ENCODE measurements at places on chromosomes 1 and 21. TPM values are rescaled to one million over a fixed set of nuclear protein-coding genes. Genes with fewer than 3 reads are reported as not detected.

DNA sequence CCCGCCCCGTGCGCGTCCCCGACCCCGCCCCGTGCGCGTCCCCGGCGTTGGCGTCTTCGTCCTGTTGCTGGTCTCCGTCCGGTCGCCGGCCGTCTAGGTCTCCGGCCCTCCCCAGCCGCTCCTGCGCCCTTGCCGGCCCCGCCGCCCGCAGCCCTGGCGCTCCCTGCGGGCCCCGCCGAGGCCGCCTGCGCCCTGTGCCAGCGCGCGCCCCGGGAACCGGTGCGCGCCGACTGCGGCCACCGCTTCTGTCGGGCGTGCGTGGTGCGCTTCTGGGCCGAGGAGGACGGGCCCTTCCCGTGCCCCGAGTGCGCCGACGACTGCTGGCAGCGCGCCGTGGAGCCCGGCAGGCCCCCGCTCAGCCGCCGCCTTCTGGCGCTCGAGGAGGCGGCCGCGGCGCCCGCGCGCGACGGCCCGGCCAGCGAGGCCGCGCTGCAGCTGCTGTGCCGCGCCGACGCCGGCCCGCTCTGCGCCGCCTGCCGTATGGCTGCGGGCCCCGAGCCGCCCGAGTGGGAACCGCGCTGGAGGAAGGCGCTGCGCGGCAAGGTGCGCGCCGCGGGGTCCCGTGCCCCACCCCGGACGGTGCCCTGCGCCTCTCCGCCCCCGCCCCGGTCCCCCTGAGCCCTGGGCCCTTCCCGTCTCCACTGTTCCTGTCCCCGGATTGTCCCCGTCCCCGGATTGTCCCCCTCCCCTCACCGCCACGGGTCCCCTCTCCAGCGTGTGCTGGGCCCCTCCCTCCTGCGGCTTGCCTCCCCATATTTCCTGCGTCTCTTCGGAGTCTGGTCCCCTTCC, at the start of gene RNF187:
TSS of gene RNF187 (plus strand) at position 47 of the 789 bp plus-strand sequence.
- DNase-seq, result peak; percentile 96

GRCh38 chr1:167752219-167752985, 30.6 kb downstream of the MPZL1 start:
- DNase-seq, result no peak

TMCO4 gene
- 12.1 TPM for total RNA-seq

DNA sequence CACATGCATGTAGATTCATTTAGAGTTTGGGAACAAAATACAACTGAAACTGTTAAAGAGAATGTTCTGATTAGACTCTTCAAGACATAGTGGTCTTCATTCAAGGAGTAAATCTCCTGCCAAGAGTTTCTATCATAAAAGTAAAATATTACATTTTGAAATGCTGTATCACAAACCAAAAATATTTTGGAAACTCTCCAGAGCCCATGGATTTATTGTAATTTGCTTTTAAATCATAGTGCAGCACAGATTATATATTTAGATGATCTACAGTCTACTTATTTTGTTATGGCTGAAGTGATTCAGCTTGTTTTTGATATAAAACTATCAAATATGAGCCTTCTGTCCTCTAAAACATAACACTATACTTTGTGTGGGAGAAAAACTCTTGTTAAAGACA, 105.3 kb downstream of the DISP1 start:
- DNase-seq, result no peak

DNA sequence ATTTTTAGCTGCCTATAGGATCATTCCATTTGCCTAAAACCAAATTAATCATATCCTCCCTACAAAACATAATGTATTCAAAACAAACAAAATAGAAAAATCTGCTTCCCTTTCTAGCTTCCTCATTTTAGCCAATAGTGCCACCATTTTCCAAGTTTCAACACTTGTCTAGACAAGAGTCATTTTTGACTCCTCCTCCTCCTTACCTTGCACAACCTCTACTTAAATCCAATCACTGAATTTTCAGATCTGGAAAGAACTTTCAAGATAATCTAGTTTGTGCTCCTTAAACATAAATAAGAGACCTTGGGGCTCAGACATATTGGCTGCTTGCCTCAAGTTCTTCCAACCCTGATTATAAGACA, 7.4 kb downstream of the STX6 start:
- DNase-seq, result no peak

- no peak for DNase-seq
Measured at GRCh38 chr1:70667494-70668170, 256.6 kb downstream of the CTH start.

- no peak for DNase-seq
Measured at GRCh38 chr1:225319871-225320270, 108.0 kb downstream of the LBR start.

C4BPA gene
- not detected for total RNA-seq

DNA sequence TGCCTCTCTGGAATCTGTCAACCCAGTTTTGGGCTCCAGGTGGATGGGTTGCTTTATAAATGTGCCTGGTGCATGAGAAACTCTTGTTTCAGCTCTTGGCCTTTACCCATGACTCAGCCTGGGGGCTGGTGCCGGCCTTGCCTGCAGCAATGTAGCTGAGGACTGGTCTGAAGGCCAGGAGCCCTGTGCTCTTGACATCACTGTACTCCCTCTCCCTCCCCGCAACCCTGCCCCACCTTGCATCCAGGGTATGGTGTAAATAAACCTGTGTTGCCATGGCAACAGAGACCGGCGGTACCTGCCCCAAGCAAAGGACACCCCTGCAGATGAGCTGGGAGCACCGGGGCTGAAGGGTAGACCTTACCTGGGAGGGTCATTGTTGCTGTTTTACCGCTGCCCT, 13.3 kb downstream of the FAM151A start:
- no peak for DNase-seq

DNA sequence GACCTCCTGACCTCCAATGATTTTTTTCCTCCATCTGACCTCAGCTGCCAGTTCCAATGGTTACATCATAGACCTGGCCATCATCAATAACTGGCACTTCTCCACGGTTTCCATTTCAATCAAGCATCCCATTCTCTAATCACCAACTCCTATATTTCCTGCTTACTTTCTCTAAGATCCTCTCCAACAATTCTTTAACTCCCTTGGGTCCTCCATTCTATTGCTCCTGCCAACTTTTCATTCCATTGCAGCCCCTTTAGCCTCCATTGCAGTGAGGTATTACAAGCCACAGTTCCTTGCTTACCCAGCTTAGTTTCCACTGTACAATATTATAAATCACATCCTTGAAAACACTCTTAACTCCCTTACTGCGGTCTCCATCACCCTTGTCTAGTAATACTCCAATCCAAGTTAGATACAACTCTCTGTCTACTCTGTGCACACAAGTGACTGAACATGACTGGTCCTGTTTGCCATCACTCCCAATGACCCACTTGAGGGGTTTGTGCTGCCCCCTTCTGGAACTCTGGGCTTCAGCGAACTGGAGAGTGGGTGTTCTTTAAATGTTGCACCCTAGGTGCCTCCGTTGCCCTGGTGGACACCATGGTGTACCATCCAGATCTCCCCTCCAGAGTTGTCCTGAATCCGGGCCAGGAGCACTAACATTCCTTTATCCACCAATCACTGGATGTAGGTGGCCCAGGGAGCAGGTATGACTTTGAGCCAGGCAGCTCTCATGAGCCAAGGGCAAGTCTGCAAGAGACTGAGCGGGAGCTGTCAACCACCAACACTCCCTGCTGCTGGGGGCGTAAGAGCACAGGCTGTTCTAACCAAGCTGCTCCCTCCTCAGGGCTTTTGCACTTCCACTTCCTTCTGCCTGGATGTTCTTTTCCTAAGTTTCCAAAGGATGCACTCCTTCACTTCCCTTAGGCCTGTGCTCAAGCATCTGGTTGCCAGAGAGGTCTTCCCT, 3.7 kb upstream of the FNDC7 start:
- DNase-seq, result peak; percentile 87

FGR gene
- total RNA-seq, result 0.21 TPM

DNA sequence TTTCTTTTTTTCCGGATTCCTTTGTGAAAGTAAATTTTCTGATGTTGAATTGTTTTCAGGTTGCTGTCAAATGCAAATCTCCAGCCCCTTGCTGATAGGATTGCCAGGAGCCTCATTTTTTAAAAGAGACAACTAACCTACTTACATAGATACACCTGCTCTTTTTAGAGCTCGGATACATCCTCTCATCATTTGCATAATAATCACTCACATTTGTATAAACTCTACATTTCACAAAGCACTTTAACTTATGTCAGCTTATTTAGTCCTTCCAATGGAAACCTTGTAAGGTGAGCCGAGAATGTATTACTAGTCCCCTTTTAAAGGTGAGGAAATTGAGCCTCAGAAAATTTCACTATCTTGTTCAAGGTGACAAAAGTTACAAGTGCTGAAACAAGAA, 84.8 kb downstream of the KCTD3 start:
- no peak for DNase-seq

GRCh38 chr21:42320791-42321190, 5.6 kb upstream of the TFF3 start:
- no peak for DNase-seq

DNA sequence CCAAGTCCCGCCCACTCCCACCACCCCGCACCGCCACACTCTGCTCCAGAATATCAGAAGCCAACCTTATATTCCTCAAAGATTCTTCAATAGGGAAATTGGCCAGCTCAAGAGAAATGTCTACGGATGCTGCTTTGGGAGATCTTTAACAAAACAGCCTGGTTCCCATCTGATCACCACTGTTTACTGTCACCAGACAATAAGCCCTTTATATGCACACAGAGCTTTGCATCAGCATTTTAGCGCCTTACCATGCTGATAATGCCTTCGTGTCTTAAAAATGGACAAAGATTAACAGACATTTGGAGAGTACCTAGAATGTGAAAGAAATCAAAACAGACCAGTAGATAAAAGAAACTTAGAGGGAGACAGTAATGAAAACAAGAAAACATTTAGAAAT, 141.7 kb upstream of the SYT6 start:
- DNase-seq, result no peak
